Cardiac atrium fibroblast (primary cell): ENCODE measurements at places on chromosomes 12 and 14. TPM values are rescaled to one million over a fixed set of nuclear protein-coding genes. Genes with fewer than 3 reads are reported as not detected.

The ZNF140 gene
- 14.4 and 17.7 TPM in 2 replicates for total RNA-seq

The MYH6 gene
- not detected in 2 replicates for total RNA-seq

The JAG2 gene
- 4.3 and 4.4 TPM in 2 replicates for total RNA-seq

The TAS2R19 gene
- total RNA-seq = 0.49 TPM in 1 of 2 replicates, not detected in the other

The RIC8B gene
- total RNA-seq = 7.8 and 8.9 TPM in 2 replicates

The TAS2R13 gene
- not detected in 2 replicates for total RNA-seq

The SIX6 gene
- total RNA-seq = not detected in 2 replicates

The GPR132 gene
- total RNA-seq = not detected in 2 replicates

The KRT85 gene
- total RNA-seq = not detected in 2 replicates

The LTB4R gene
- 3.6 and 6.3 TPM in 2 replicates for total RNA-seq

The CDH24 gene
- 3.2 and 4.1 TPM in 2 replicates for total RNA-seq

The TMEM52B gene
- not detected in 2 replicates for total RNA-seq
